GM13977 (cell line): ENCODE measurements at places on chromosomes 6 and 20.

DNA sequence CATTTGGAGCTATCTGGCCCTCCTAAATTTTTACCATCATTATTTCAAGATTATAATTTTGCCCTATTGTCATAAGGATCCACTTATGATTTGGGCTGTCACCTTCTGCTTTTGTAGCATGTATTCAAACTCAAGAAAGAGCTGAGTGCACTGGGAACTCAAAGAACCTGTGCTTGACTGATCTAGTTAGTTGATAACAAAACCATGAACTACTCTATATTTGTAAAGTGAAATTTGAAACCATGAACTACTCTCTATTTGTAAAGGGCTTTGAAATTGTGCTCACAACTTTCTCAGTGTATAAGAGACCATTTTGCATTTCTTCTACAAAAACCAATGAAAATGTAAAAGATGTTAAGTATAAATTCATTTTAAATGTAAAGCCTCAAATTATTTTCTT, 77.5 kb upstream of the POPDC3 start:
- DNase-seq = no peak

DNA sequence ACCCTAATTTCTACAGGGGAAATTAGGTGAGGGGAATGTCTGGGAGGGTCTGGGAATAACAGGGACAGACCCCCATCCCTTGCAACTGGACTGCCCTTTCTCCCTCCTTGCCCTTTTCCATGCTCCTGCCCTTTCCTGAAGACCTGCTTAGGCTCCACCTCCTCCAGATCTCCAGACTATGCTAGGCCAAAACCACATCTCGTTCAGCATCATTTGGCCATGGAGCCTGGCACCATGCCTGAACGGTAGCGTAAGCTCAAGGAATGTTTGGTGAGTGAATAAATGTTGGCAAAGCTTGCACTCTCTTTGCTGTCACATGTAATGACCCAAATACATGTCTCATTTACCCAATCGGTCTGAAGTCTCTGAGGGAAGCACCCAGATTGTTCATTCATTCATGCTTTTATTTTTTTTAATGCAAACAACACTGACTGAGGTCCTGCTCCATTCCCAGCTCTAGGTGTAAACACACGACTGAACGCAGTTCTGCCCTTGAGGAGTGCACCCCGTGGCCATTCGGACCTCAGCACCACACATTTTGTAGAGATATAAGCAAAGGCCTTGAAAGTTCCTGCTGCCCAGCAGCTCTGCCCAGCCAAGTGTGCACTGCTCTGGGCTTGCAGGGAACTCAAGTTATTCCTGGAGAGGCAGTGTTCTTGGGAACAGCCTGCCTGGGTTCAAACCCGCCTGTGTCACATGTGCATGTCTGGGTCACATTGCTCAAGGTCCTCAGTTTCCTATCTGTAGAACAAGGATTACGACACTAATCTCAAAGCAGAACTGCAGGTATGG, 1.1 kb upstream of the GRM4 start:
- DNase-seq = no peak

DNA sequence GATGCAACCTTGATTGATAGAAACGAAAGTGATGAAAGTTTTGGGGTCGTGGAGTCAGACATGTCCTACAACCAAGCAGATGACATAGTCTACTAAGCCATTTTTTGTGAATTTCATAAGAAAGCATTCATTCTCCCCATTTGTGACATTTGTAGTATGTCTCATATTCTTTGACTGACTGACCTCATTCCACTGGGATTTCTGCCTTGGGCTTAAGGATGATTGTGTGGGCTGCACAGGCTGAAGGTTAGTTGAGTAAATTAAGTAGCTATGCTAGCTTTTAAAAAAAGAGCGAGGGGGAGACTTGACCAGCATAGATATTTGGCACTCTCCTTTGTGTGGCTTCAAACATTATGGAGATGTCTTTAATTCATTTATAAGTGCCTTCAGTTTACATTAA, 28.9 kb downstream of the STMND1 start:
- DNase-seq = no peak

DNA sequence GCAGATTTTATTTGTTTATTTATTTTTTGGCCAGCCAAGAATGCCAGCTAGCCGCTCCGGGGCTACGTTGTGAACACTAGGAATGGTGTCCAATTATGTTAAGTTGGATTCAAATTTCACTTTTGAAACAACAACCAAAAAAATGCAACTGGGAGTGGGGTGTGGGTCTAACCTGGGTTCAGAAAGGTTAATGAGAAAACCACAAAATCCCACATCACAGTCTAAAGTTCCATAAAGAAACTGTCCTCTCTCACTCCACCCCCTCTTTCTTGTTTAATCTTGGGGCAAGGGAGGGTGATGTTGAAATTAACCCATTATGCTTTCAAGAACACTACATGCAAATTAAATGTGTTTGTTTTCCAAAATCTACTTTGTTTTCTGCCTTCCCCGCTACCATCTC, 77.2 kb downstream of the LINC00237 start:
- DNase-seq = no peak

DNA sequence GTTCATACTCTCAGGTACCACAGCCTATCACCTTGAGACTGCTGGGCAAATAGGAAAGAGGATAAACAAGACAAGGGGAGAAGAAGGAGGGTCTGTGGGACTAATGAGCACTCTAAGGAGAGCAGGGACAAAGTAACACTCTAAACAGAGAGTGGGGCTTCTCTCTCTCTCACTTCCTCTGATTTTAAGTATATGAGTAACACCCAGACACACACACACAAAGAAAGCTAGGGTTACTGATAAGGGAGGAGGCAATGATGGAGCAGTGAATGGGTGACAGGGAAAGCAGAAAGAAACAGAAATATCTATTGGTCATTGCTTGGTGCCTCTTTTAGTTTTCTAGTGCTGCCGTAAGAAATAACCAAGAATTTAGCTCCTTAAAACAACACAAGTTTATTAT, 96.2 kb upstream of the RNF217 start:
- DNase-seq = no peak

DNA sequence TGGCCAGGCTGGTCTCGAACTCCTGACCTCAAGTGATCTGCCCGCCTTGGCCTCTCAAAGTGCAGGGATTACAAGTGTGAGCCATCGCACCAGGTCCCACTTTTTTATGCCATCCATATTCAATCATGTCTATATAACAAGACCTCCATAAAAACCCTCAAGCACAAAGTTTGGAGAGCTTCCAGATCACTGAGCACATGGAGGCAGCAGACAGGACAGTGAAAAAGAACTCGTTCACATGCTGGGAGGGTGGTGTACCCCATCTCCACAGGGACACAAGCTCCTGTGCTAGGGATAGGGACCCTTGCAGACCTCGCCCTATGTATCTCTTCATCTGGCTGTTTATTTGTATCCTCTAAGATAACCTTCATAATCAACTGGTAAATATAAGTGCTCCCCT, 30.3 kb downstream of the KIF13A start:
- no peak for DNase-seq

GRCh38 chr6:46637145-46637544, 15.5 kb downstream of the CYP39A1 start:
- no peak for DNase-seq

- no peak for DNase-seq
Measured at GRCh38 chr6:143993965-143994646, 14.0 kb downstream of the PLAGL1 start.

- no peak for DNase-seq
Measured at GRCh38 chr6:157538168-157538567, 157.2 kb downstream of the ZDHHC14 start.

GRCh38 chr6:48041894-48042293, 69.1 kb downstream of the PTCHD4 start:
- DNase-seq = no peak

DNA sequence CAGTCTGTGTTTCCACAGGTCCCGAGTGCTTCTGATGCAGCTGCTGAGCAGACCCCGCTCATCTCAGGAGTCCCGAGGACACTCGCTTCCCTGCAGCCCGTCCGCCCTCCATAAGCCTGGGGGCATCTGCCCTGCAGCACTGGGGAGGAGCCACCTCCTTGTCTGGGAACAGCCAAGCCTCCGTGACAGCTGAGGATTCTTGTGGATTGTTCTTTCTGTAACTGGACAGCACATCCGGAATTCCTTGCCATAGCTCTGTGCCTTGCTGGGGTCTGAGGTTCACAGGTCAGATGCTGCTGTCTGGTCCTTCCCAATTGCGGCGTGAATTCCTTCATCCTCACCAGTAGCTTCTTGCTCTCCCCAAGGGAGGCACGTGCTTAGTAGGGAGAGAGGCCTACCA, 38.4 kb upstream of the FNDC1 start:
- DNase-seq = no peak

DNA sequence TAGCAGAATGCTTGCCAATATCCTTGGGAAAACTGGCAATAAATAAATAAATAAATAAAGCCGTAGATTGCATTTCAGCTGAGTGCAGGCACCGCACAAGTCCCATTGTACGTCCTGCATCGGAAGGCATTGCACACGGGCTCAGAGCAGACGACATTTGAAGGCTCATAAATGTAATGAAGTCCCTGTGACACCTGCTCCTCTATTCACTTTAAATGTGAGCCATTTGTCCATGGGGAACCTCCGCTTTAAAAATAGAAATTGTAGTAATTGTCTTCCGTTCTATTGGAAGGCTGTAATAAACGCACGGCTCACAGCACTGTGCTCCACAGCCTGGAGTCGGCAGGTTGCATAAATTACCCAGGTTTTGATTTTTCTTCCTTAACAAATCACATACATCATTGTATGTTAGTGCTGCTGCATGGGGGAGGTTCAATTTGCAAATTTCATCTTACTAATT, 32.6 kb downstream of the MYT1 start:
- DNase-seq = no peak

DNA sequence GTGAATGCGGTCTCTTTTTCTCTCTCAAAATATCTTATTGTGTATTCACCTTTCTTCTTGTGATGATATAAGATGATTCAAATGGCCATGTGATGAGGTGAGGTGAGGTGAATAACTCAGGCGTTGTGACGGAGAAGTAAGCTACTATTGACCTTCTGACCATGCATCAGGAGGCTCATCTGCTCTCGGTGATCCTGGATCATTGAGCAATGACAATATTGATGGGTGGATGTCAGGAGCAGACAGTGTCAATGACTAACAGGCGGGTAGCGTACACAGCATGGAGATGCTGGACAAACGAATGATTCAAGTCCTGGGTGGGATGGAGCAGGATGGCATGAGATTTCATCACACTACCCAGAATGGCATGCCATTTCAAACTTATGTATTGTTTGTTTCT, 119.6 kb downstream of the PXDC1 start:
- DNase-seq = no peak

DNA sequence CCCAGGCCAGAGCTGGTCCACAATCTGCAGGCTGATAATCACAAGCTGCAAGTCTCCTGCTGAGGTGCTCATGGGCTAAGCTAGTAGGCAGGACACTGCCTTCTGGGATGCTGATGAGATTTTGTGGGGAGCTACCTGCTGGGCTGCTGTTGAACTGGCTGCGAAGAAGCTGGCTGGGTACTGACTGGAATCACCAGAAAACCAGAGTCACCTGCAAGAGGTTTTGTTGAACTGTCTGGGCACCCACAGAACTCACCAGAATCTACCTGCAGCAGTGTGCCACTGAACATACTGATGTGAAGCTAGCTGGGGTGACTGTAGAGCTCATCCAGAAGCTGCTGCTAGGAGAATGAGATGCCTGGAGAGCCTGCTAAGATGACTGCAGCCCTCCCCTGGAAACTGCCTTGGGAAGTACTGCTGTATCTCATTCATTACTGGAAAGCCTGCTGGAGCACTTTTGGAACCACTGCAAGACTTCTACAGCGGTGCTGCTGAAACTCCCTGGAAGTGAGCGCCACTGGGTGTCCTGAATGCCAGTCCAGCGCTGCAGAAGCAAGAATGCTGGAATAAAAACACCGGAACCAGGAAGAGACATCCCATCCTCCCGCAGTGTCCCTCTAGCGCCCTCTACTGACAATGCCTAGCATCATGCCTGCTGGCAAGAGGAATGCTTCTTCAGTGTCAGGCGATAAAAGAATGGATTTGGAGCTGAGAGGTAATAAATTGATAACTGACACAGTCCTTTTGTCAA, 64.9 kb upstream of the ARHGAP18 start:
- peak; percentile 27 for DNase-seq

DNA sequence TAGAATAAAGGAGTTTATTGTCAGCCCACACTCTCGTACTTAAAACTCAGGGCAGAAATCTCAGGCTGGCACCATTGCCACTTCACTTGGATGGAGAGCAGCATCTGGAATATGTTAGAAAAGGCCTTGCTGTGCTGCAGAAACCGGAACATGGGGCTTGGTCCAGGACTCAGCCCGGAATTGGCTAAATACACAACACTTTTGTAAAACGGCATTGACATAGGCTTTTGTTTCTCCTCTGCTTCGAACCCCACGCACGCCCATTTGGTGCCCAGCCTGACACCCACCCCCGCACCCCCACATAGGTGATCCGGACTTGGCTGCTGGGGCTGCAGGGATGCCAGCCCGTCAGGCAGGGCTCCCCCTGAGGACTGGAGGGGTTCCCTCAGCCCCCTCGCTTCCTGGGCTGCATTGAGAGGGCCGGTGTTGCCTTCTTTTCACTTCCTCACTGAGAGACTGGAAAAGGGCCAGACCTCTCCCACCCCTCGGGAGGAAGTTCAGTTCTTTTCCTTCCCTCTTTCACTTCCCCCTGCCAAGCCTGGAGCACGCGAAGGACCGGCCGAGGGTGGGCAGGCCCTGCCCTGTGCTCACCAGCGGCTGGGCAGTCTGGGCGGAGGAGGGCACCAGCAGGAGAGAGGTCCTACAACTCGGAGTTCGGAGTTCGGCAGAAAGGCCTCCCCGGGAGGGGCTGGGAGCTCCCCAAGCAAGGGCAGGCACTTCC, 17.9 kb upstream of the CST3 start:
- no peak for DNase-seq

DNA sequence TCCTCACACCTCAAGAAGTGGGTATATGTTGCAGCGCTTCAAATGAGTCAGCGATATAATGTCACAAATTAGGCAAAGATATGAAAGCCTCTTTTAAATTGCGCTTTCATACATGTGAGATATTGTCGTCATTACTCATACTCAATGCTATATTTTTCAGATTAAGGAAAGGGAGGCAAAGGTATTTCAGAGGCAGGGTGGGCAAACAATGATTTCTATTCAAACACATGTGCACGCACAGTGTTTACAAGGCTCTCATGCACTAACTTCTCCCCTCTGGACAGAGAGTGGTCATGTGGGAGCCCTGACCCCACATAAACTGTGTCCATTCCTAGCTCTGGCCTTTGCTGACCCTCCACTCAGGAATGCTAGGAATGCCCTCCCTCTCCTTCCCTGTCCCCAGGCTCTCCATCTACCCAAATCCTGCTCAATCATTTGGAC, 112.1 kb upstream of the TMEM170B start:
- no peak for DNase-seq
